ENCODE measurements at places on chromosomes 7 and 10.
A peak's percentile ranks its signal among the peaks of the same experiment; 100 is the strongest.

DNA sequence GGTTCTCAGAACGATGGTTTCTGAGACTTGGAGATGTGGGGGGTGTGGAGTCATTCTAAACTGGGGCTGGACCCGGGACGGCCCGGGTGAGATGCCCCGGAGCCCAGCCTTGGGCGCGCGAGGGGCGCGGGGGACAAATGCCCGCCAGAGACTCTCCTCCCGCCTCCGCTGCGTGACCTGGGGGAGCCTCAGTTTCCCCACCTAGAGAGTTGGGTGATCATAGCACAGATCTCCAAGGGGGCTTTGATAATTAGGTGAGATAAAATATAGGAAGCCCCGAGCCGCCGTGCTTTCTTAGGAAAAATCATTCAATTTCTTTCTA lies 658 bp upstream of the FZD8 start:
- no peak for DNase-seq

- DNase-seq, result peak; percentile 77
Observed at GRCh38 chr7:124152859-124153692, 120.2 kb upstream of the TMEM229A start.

DNA sequence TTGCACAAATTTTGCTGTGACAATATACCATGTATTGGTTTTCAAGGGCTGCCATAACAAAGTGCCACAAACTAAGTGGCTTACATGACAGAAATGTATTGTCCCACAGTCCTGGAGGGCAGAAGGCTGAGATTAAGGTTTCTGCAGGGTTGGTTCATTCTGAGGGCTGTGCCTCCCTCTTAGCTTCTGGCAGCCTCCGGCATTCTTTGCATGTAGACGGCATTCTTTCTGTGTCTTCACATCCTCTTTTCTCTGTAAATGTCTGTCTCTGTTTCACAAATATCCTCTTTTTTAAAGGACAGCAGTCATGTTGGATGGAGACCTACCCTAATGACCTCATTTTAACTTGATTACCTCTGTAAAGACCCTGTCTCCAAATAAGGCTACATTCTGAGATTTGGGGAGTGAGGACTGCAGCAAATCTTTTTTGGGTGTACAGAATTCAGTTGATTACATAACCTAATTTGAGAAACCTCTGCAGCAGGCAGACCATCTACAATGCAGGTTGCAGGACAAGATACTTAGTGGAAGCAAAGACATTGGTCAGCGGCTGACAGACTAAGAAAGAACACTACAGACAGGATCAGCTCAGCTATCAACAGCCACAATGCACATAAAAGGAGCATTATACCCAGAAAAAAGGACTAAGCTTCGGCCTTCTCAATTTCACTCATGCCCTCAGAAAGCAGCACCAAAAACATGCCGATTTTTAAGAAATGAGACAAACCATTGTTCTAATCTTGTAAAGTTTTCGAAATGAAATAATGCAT lies 84.6 kb upstream of the FAM3C start:
- DNase-seq, result peak; percentile 24

DNA sequence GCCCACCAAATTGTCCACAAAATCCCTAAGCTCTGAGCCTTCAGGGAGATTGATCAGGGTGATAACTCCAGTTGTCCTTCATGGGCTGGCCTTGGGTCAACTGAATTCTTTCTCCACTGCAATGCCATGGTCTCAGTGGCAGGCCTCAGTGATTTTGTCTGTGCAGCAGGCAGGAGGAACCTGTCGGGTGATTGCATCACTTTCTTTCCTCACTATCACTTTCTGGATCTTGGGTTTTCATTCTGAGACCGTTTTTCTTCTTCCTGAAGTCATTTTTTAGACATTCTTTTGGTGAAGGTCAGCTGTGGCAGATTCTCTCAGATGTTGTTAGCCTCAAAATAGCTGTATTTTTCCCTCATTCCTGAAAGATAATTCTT lies 28.8 kb upstream of the LCOR start:
- DNase-seq, result no peak

DNA sequence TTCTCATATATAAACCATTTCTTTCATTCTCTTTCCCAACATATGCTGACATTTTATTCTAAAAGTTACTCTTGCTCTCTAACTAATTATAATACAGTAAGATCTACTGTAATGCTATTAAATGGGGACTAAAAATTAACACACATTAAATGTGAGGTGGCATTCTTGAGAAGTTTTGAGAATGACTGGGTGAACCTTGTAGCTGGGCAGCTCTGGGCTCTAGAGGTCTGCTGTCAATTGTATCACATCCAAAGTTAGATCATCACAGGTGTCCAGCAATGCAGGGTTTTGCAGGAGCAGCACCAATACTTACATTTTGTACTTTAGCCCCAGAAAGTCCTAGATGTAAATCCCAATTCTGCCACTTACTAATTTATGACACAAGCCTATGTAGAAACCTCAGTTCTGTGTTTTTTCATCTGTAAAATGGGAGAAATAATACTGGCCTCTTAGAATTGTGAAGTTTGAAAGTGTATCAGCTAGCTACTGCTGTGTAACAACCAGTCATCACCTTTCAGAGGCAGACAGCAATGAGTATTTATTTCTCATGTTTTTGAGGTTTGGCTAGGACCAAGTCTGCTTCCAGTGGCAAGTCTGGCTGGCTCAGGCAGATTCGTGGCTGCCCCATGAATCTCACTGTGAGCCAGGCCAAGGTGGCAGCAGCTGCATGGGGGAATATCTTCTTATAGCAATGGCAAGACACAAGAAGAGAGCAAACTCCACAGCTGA lies 79.6 kb upstream of the EMX2 start:
- DNase-seq, result no peak

GRCh38 chr7:30453016-30453415 lies 25.6 kb downstream of the NOD1 start:
- DNase-seq, result no peak

DNA sequence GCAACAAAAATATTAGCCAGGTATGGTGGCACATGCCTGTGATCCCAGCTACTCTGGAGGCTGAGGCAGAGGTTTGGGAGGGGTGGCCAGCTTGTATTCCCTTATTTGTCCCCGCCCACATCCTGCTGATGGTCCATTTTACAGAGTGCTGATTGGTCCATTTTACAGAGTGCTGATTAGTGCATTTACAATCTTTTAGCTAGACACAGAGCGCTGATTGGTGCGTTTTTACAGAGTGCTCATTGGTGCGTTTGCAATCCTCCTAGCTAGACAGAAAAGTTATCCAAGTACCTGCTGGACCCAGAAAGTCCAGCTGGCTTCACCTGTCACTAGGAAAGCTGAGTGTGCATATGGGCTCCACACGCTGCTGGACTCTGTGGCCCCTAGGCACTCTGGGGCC lies 40.0 kb upstream of the RASGEF1A start:
- no peak for DNase-seq

DNA sequence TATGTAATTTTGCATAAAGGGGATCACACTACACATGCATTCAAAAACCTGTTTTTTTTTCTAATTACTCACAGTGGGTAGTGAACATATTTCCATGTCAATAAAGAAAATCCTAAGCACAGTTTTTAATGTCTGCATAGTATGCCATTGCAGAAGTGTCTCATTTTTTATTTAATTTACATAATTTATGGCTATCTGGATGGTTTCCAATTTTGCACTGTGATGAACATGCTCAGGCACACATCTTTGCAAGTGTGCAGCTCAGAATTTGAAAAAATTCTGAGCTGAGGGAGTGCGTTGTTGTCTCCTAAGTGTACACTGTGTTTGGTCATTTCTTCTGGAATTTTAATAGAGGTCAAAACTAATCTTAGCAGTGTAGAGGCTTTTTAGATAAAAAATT lies 2.2 kb downstream of the NPFFR1 start:
- no peak for DNase-seq

DNA sequence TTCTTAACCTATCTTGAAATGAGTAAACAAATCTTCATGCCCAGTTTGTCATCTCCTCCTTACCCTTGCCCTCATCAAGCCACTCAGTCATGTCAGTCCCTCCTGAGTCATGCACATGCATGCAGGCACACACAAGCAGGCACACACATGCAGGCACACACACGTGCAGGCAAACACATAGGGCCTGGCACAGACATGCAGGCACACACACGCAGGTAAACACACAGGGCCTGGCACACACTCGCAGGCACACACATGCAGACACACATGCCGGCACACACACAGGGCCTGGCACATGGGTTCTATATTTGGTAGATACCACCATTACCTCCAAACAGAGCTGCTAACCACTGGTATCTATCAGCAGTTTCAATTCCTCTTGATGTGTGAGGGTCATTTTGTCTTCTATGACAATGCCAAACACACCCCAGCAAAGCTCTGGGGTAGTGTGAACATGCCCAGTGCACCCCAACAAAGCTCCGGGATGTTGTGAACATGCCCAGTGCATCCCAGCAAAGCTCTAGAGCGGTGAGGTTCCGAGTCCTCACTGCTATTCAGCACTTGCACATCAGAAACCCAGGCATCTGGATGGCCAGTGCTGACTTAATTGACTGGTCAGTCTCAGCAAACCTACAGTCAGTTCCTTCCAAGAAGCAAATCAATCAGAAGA lies 563.8 kb downstream of the PTPRN2 start:
- DNase-seq, result no peak

- DNase-seq, result peak; percentile 10
Observed at GRCh38 chr7:46215987-46216567, 295.0 kb upstream of the IGFBP3 start.

DNA sequence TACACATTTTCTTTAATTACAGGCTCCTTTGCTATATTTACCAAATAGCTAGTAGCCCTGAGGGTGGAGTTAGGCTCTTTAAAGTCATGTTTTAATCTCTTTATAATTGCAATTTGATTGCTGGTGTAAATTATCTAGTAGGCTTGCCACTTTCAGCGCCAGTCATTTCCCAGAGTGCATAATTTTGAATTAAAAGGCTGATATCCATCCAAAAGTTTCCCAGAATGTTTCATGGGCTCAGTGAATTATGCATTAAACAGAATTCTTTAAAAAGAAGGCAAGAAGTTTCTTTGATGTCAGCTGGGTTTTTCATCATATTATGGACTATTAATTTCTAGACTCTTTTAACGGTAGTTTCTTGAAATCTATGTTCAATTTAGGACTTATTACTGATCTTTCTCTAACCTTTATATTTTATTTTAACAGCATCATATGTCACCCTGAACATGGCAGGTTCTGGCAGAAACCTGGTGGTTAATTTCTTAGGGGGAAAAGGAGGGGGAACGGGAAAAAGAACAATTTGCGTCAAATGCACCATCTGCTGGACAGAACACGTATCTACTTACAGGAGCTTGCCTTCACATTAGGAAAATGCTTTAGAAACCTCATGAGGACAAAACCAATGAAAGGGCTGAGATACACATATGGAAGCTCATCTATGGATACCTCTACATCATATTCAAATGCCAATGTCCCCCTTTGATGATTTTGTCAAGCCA lies 171.1 kb downstream of the GRM3 start:
- DNase-seq, result peak; percentile 77

GRCh38 chr7:40008223-40008815 lies 58.3 kb downstream of the CDK13 start:
- DNase-seq, result no peak

- no peak for DNase-seq
Observed at GRCh38 chr7:50085344-50085743, 7.7 kb downstream of the ZPBP start.

DNA sequence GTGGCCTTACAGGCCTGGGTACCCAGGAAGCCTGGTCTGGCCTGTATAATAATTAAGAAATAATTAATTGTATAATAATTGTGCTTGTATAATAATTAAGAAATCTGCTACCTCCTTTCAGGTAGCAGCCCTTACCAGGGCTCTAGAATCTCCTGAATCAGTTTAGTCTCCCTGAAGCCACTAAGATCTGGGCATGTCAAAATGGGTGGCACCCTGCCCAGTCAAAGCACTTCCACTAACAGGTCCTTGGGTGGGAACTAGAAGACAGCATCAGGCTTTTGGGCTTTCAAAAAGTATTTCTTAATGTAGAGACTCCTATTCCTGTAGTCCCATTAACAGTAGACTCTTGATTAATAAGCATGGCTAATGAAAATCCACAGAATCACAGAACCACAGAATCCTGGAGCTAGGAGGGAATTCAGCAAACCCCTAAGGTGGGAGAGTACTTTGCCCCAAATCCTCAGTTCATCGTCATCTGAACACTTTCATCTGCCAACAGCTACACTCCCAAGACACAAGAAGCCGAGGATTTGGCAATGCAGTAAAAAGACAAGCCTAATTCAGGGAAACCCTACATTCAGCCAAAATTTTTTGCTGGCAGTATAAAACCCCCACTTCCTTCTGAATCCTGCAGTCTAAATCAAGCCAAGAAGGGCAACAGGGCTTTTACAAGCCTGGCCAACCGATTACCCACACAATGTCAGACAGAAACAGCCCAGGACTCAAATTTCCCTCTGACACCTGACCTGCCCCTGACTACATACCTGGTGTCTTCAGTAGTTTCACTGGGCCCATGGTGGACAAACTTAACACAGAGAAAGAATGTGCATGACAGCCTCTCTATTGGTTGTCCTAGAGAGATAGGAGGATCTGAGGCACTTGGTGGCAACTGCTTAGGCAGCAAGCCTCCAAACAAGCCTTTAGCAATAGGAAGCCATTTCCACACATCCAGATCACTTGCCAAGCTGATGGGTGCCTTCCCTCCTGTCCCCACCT lies 5.9 kb upstream of the IL6 start:
- no peak for DNase-seq

DNA sequence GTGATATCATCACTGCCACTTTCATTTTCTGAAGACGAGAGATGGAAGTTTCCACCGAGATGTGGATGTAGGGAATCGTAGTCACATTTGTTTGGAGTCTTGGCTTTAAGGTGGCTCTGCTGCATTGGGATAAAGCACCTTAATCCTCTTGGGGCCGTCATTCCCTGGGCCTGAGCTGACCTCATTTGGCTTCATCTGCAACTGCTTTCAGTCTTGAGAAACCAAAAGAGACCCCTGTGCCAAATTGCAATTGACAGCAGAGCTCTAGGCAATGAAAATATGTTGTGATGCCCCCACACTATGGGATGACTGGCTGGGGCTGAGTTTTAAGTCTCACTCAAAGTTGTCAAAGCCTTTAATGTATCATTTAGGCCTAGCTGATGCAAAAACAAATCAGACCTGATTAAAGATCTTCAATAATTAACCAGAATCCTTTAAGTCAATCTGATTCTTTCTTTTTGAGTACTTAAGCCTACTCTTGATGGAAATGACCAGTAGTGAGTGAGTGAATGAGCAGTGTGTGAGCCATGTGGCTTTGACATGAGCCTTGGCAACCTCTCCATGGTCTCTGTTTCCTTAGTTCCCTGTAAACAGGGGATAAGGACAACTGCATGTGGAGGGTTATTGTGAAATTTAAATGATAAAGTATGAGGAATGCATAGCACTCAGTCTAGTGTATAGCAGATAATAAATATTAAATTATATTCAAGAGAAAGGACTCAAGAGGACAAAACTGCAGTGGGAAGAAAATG lies 155.0 kb downstream of the BMPER start:
- no peak for DNase-seq
